ENCODE measurements at places on chromosomes 6 and 20. TPM values are rescaled to one million over a fixed set of nuclear protein-coding genes. Genes with fewer than 3 reads are reported as not detected.

Gene TAB2
- 65.4 TPM for polyA plus RNA-seq

Gene COX4I2
- 6.6 TPM for polyA plus RNA-seq

Gene ZNF311
- 1.7 TPM for polyA plus RNA-seq

Gene BPIFB4
- polyA plus RNA-seq = not detected

Gene BPIFB2
- not detected for polyA plus RNA-seq

Gene PRND
- 0.18 TPM for polyA plus RNA-seq

Gene DZANK1
- polyA plus RNA-seq = 2.2 TPM

Gene PPP1R16B
- polyA plus RNA-seq = 11.2 TPM

Gene SUMO4
- polyA plus RNA-seq = 0.53 TPM

Gene CLPSL2
- polyA plus RNA-seq = not detected

Gene TINAG
- not detected for polyA plus RNA-seq

Gene WFDC10B
- not detected for polyA plus RNA-seq

Gene CPNE5
- polyA plus RNA-seq = 5.3 TPM

Gene SYNE1
- polyA plus RNA-seq = 70.4 TPM

Gene NKX2-2
- not detected for polyA plus RNA-seq

Gene PEX7
- 13.8 TPM for polyA plus RNA-seq

Gene GOPC
- 23.4 TPM for polyA plus RNA-seq

Gene C4B
- 326 TPM for polyA plus RNA-seq

Gene SERINC1
- 165 TPM for polyA plus RNA-seq
